ENCODE measurements at places on chromosomes 12 and 14.
A peak's percentile ranks its signal among the peaks of the same experiment; 100 is the strongest.

GRCh38 chr12:107607464-107608392, 77.9 kb upstream of the PWP1 start:
- peak; percentile 71 for DNase-seq

GRCh38 chr14:89498878-89499277, 81.8 kb upstream of the FOXN3 start:
- no peak for DNase-seq

DNA sequence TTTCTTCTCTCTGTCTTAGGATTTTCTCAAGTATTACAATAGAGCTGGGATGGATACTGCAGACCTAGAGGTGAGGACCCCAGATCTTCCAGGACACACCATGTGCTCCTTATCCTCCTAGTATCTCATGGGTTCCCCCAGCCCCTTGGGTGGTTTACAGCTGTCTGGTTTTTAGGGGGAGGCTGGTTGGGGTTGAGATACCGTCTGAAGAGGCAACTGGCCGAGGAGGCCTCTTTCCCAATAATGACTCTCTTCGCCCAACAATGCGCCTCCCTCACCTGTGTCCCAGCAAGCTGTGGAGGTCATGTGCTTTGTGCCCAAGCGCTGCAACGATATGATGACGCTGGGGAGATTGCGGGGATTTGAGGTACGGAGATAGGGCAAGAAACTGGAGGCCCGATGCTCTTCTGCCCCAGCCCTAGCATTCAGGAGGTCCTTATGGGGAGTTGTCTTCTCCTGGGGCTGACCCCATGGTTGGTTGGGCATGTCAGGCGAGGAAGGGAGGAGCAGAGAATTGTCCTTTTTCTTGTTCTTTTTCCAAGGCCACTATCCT, 3.8 kb downstream of the ARHGEF25 start:
- no peak for DNase-seq

GRCh38 chr12:100578923-100579322, 5.4 kb downstream of the GAS2L3 start:
- no peak for DNase-seq

DNA sequence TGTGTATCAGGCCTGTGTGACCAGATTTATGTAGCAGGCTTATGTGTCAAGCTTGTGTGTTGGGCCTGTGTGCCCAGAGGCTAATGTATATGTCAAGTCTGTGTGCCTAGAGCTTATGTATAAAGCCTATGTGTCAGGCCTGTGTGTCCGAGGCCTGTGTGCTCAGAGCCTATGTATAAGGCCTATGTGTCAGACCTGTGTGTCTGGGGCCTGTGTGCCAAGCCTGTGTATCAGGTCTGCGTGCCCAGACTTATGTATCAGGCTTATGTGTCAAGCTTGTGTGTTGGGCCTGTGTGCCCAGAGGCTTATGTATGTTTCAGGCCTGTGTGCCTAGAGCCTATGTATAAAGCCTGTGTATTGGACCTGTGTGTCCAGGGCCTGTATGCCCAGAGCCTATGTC, 249.3 kb upstream of the AVPR1A start:
- no peak for DNase-seq

GRCh38 chr12:15453613-15454012, 131.3 kb downstream of the PTPRO start:
- DNase-seq, result no peak

GRCh38 chr14:32978691-32979255, 40.1 kb downstream of the NPAS3 start:
- DNase-seq, result no peak

- no peak for DNase-seq
Measured at GRCh38 chr12:108753976-108754375, 22.7 kb upstream of the CORO1C start.

DNA sequence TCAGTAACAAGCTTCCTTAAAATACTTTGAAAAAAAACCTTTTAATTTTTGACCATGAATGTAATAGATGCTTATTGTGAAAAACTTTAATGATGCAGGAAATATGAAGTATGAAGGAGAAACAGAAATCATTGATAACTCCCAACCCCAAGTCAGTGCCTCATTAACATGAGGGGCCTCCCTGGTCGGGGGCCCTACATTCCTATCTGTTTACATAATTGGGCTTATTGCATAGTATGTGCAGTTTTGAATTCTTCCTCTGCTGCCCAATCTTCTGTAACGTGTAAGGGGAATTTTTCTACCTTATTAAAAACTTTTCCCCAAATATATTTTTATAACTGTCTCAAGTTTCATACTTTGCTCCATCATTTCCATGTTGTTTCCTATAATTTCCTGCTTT, 63.0 kb downstream of the SLC25A47 start:
- no peak for DNase-seq

DNA sequence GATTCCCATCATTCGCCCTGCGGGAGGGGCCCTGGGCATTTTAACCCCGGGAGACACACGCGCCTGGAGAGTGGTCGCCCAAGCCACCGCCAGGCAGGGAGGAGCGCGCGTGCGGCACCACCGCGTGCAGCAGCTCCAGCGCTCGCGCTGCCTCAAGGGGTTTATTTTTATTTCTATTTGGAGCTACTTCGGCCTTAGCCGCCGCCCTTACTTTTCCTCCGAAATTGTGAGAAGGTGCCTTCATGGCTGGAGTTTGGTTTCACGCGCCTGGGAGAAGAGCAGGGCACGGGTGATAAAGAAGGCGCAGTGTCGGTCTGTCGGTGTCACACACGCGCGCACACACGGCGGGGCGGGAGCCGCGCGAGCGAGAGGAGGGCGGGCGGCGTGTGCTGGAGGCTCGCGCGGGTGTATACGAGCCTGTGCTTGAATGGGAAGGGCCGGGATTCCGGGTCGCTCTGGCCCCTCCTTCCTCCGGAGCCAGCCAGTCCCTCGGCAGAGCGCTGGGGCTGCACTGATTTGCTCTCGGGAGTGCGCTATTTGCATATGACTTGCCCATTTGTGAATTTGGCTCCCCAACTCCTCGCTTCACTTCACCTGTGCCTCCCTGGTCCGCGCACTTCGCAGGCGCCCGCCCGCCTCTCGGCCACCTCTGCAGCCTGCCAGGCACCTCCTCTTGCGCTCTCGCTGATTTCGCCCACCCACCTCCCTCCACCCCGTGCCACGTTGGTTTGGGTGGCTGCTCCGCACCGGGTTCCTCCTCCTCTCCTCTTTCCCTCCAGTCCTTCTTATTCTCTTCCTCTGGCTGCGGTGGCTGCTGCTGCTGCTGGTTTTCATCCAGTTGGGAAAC, 932.3 kb downstream of the DIO2 start:
- DNase-seq, result no peak

DNA sequence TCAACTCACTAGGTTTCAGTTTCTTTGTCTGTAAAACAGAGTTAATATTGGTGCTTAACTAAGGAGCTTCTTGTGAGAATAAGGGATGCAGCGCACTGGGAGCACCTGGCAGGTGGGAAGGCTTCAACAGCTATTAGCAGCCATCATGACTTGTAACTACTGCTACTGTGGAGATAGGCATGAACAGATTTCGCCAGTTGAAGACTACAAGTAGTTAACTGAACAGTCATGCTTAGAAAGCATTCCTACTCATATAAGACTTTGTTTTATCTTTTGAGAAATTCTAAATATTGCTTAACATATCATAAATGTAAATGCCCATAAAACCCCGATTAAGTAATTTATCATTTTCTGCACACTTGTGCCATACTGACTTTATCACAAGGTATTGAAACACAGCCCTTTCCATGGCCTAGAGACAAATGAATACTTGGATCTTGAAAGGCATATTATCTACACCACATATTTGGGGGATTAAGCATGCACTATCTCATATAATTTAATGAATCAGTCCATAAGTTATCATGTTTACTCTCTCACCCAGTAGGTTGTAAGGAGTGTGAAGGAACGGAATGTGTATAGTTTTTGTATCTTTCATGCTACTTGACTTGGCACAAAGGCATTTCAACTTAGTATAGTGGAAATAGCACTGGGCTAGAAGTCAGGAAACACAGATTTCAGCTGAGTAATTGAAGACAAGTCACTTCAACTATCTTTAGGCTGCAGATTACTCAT, 16.1 kb downstream of the NTN4 start:
- no peak for DNase-seq

- no peak for DNase-seq
Measured at GRCh38 chr12:79337662-79338290, 353.0 kb downstream of the PAWR start.

- DNase-seq, result no peak
Measured at GRCh38 chr12:1829306-1829900, 9.0 kb downstream of the LRTM2 start.

DNA sequence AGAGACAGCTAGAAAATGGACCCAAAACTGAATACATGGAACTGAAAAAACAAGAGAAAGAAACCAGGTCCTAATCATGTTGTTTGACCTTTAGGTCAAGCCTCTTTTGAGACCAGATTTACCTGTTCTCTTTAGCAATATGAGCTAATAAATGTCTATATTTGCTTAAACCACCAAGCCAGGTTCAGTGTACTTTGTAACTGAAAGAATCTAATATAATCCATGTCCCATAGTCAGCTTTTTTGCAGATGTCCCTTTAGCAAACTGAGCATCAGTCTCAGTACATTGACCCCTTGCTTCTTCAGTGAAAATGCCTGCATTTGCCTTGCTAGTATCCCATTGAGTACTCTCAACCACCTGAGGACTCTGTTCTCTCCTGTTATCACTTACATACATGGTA, 61.7 kb downstream of the PLCZ1 start:
- no peak for DNase-seq

DNA sequence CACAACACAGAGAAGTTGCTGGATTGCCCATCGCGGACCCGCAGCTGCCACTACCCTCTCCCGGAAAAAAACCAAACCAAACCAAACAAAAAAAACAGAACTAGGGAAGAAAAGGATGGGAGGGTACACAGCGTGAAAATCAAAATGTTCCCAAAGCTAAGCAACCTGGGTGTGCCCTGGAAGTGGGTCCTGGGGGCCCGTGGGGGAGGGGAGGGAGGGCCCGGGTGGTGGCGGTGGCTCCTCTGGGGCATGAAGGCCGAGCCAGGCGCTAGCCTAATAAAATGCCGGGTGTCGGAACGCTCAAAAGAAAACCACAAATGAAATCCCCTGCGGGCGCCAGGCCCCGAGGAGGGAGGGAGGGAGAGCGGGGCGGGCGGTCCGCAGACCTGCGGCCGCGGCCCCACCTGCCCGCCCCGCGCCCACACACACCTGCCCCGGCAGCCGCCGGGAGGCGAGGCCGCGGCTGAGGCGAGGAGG, 787 bp downstream of the HECTD4 start:
- DNase-seq, result peak; percentile 1

- DNase-seq, result no peak
Measured at GRCh38 chr12:92987846-92988621, 58.9 kb upstream of the EEA1 start.

GRCh38 chr14:67952786-67953185, 133.2 kb downstream of the RAD51B start:
- no peak for DNase-seq

DNA sequence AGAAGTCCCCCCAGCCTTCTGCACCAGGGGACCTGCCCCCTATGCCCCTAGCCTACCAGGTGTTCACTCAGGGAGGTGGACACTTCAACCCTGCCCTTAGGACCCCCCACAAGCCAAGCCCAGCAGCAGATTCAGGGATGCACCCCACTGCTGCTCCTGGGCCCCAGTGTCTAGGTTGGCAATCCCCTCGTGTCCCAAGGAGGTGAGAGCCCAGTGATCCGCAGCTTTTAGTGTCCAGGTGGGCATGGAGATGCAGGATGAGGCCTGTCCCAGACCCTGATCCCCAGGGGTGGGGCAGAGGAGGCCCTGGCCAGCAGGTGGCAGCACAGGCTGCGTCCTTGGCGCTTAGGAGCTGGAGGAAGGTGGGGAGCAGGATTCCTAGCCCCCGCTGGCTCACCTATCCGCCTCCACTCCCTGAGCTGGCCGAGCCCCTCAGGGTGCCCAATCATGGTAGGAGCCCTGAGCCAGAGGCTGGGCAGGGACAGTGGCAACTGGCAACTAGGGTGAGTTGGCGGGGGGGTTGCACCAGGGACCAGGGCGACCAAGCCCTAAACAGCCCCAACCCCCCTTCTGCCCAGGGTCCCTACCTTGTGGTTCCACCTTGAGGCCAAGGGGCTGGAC, 4.1 kb downstream of the CKB start:
- peak; percentile 58 for DNase-seq

GRCh38 chr12:90965204-90965603, 10.2 kb upstream of the CCER1 start:
- DNase-seq, result no peak

DNA sequence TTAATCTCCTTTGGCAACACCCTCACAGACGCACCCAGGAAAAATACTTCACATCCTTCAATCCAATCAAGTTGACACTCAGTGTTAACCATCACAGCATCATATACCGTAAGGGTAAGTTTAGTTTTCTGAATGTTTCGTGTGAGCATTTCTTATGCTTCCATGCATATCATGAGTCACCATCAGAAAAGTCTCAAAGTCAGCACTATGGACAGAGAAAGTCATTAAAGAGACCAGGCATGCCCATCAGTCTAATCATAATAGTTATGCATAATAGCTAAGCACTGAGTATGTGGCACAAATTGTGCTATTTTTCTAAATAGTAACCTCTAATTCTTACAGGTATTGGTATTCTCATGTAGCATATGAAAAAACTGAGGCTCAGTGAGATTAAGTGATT, 158.8 kb upstream of the PRMT8 start:
- no peak for DNase-seq

- DNase-seq, result no peak
Measured at GRCh38 chr12:1913377-1914113, 4.9 kb downstream of the CACNA2D4 start.

GRCh38 chr12:98154850-98155249, 360.5 kb upstream of the TMPO start:
- no peak for DNase-seq

- DNase-seq, result peak; percentile 57
Measured at GRCh38 chr12:120356567-120357030, 12.4 kb downstream of the MSI1 start.

GRCh38 chr14:100900837-100901390, 2.6 kb downstream of the RTL1 start:
- DNase-seq, result no peak
